ENCODE measurements at places on chromosomes 4 and X.

GRCh38 chr4:121749225-121749624 is 15.7 kb downstream of the SMIM43 start:
- H3K36me3 ChIP-seq = no peaks in the 10 kb centered on the region
- no peak for DNase-seq
- no peak overlapping the region for H3K27ac ChIP-seq
- no peaks in the 10 kb centered on the region for H3K27me3 ChIP-seq

GRCh38 chr4:85808864-85809263 is 333.9 kb downstream of the ARHGAP24 start:
- no peaks in the 10 kb centered on the region for H3K4me1 ChIP-seq
- no peak for DNase-seq
- no peak overlapping the region for H3K4me3 ChIP-seq

- H3K4me3 ChIP-seq = no peak overlapping the region
- DNase-seq = no peak
- H3K4me1 ChIP-seq = no peaks in the 10 kb centered on the region
- H3K27ac ChIP-seq = no peak overlapping the region
- H3K36me3 ChIP-seq = no peaks in the 10 kb centered on the region
- peaks cover 40% of the 10 kb centered on the region for H3K27me3 ChIP-seq
Measured at GRCh38 chrX:39614680-39614998, 483.1 kb downstream of the BCOR start.

DNA sequence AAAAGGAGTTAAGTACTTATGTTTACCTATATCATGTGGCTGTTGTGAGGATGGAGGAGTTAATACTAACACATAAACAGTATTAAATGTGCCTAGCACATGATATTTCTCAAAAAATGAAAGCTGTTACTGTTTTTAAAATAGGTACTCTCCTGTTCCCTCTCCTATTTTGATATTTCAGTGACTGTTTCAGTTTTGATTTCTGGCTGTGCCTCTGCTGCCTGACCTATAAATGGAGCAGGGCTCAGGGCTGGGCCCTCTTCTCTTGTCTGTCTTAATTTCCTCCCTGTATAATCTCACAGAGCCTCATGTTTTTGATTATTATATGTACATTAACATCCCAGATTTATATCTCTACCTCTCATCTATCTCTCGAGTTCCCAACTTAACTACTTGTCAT is 93.3 kb downstream of the UGT8 start:
- H3K27ac ChIP-seq = no peak overlapping the region
- no peak overlapping the region for H3K4me3 ChIP-seq
- H3K27me3 ChIP-seq = no peaks in the 10 kb centered on the region
- no peak for DNase-seq
- no peaks in the 10 kb centered on the region for H3K4me1 ChIP-seq

DNA sequence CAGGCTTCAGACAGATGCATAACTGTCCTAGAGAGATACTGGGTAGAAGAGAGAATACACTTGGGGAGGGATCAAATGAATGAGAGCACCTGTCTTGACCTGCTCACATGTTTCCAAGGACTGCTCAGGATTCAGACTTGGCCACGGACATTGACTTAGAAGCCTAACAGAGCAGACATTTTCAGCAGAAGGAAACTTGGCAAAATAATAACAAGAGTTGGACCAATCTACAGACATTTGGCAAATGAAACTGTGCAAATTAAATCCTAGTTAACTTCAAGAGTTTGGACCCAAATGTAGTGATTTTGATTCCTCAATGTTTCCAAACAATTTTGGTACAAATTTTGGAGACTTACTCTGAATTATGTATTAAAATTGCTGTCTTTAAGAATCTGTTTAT is 223.9 kb downstream of the CAMK2D start:
- peaks cover 18% of the 10 kb centered on the region for H3K4me1 ChIP-seq
- no peak for DNase-seq
- peaks cover 9% of the 10 kb centered on the region for H3K36me3 ChIP-seq
- H3K27me3 ChIP-seq = no peaks in the 10 kb centered on the region

DNA sequence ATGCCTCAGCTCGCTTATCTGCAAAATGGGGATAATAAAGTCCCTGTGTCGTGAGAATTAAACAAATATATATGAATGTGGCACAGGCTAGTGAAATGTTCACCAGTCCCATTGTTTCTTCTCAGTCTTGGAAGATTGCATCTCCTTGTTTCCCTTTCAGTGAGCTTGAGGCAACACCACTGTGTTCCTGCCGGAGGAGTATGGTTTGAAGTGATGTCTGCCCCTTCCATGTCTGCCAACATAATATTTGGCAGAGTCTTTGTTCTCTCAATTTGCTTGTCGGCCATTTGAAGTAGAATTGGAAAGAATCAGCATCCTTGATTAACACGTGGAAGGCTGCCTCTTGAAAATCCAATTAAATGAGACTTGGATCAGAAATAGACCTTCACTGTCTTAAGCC is 1088.5 kb upstream of the INTU start:
- H3K36me3 ChIP-seq = no peaks in the 10 kb centered on the region
- H3K4me3 ChIP-seq = no peak overlapping the region
- H3K27me3 ChIP-seq = no peaks in the 10 kb centered on the region
- DNase-seq = no peak

GRCh38 chr4:47383829-47384427 is 79.6 kb downstream of the COMMD8 start:
- no peak overlapping the region for H3K27ac ChIP-seq
- no peaks in the 10 kb centered on the region for H3K27me3 ChIP-seq
- DNase-seq = peak; percentile 43
- H3K4me3 ChIP-seq = peak overlapping the region; percentile 38

DNA sequence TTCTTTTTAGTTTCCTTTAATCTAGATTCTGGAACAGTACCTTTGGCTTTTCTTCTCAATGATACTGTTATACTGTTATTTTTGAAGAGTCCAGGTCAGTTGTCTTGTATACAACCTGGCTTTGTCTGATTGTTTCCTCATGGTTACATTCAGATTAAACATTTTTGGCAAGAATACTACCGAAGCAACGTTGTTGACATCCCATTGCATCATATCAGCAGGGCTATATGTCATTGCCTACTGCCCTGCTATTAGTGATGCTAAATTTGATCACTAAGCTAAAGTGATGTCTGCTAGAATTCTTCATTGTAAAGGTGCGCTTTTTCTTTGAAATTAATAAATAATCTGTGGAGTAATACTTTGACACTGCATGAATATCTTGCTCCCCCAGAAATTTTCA is 5.8 kb upstream of the ATP1B4 start:
- no peaks in the 10 kb centered on the region for H3K36me3 ChIP-seq
- H3K4me3 ChIP-seq = no peak overlapping the region
- peaks cover 4% of the 10 kb centered on the region for H3K27me3 ChIP-seq

GRCh38 chr4:123469245-123469644 is 72.7 kb downstream of the SPRY1 start:
- H3K4me3 ChIP-seq = no peak overlapping the region
- no peaks in the 10 kb centered on the region for H3K36me3 ChIP-seq
- DNase-seq = no peak

DNA sequence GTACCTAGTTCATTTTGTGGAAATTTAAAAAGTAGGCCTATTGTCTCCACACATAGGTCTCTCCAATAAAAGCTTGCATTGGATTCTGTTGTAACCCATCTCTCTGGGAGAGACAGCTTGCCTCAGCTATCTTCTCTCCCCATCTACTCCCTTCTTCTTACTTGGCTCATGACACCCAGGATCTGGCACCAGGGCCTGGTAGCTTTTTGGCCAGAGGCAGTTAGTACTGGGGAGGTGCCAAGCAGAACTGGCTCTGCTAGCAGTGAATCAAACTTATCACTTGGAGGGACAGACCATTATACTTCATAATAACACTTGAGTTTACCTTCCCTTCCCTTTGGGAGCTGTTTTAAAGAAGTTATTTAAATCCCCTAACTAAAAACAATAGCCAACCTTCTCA is 31.8 kb downstream of the PLAC1 start:
- H3K36me3 ChIP-seq = no peaks in the 10 kb centered on the region
- peak; percentile 27 for DNase-seq

- H3K4me3 ChIP-seq = no peak overlapping the region
- H3K27me3 ChIP-seq = no peaks in the 10 kb centered on the region
- H3K36me3 ChIP-seq = peaks cover 32% of the 10 kb centered on the region
Measured at GRCh38 chr4:8402640-8403039, 37.9 kb downstream of the ACOX3 start.

DNA sequence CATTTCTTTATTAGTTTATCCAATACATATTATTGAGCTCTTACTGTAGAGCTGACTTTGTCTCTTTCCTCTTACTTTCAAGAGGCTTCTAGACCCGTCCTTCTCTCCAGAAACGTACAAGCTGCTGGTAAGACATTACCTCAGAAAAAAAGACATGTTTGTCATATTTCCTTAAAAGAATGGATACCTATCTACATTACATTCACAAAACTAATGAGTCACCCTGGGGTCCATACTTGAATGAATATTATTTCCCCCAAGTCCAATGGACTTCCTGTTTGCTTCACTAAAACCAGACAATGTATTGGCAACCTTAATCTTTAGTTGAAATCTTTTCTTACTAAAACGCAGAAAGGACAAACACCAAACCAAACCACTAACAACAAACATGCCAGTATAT is 176.5 kb upstream of the CLNK start:
- no peak overlapping the region for H3K27ac ChIP-seq
- H3K27me3 ChIP-seq = no peaks in the 10 kb centered on the region
- H3K36me3 ChIP-seq = no peaks in the 10 kb centered on the region
- no peak overlapping the region for H3K4me3 ChIP-seq
- no peak for DNase-seq
- H3K4me1 ChIP-seq = no peaks in the 10 kb centered on the region

GRCh38 chr4:66157594-66157993 is 487.3 kb upstream of the EPHA5 start:
- no peaks in the 10 kb centered on the region for H3K36me3 ChIP-seq
- no peak overlapping the region for H3K4me3 ChIP-seq
- no peaks in the 10 kb centered on the region for H3K4me1 ChIP-seq
- no peak overlapping the region for H3K27ac ChIP-seq

DNA sequence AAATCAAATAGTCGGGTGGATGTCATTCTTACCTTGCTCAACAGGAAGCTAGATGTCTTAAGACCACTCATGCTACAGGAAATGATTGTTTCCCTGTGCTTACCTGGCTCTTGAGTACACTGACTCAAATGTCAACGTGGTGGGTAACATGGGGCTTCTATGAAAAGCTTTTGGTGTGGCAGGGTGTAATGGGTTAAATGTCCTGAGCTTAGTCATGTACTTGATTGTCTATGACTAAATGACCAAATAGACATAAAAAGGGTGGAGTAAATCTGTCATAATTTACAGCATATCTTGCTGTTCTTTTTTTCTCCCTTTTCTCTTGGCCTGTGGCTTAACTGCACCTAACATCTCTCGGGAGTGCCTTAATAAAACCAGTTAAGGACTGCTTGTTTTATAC is 44.9 kb downstream of the CCNG2 start:
- no peak overlapping the region for H3K4me3 ChIP-seq
- no peaks in the 10 kb centered on the region for H3K4me1 ChIP-seq
- no peak for DNase-seq
- H3K27ac ChIP-seq = no peak overlapping the region

DNA sequence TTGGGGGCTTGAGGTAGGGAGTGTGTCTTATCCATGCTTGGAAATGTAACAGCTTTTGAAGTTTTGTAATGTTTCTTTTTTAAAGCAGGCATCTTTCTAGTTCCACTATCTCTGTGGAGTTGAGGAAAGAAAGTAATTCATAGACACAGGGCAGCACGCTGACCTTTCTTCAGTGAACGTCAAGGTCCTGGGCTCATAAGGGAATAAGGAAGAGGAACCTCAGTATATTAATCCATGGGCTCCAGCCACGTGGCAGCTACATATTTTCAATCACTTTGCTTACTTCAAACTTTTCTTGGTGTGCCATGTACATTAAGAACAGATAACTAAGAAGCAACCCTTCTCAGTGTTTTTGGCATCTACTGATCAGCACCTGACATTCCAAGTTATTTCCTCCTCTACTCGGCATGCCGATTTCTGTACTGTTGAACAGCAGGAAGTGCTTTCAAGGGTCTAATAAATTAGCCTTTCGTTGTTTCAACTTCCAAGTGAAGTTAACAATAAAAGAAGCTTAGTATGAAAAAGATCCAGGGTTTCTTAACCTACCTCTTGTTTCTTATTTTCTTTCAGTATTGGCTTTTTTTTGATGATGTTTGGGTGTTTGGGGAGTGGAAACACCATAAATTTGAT is 88.2 kb downstream of the SORBS2 start:
- no peaks in the 10 kb centered on the region for H3K27me3 ChIP-seq
- peaks cover 6% of the 10 kb centered on the region for H3K4me1 ChIP-seq
- no peaks in the 10 kb centered on the region for H3K36me3 ChIP-seq
- H3K4me3 ChIP-seq = no peak overlapping the region

GRCh38 chr4:5033281-5033841 is 14.1 kb upstream of the CYTL1 start:
- H3K4me3 ChIP-seq = no peak overlapping the region
- peaks cover 17% of the 10 kb centered on the region for H3K4me1 ChIP-seq
- no peak for DNase-seq
- no peak overlapping the region for H3K27ac ChIP-seq

DNA sequence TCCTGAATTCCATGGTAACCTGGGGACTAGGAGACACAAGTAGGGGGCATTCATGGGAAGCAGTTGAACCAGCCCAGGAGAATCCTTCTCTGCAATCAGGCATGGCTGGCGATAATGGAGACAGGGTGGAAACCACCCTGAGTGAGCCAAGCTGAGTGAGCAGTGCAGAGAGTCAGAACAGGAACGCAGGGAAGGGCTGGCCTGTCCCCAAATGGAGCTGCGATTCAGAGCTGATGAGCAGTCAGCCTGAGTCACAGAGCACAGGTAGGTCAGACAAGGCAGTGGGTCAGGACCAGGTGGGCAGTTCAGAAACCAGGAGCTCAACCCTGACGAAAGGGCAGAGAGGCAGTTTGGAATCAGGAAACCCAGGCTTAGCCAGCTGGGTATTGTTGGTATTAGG is 129.0 kb downstream of the BTC start:
- no peak for DNase-seq
- no peaks in the 10 kb centered on the region for H3K4me1 ChIP-seq
- no peak overlapping the region for H3K4me3 ChIP-seq
- no peak overlapping the region for H3K27ac ChIP-seq
- H3K27me3 ChIP-seq = peaks cover 4% of the 10 kb centered on the region

DNA sequence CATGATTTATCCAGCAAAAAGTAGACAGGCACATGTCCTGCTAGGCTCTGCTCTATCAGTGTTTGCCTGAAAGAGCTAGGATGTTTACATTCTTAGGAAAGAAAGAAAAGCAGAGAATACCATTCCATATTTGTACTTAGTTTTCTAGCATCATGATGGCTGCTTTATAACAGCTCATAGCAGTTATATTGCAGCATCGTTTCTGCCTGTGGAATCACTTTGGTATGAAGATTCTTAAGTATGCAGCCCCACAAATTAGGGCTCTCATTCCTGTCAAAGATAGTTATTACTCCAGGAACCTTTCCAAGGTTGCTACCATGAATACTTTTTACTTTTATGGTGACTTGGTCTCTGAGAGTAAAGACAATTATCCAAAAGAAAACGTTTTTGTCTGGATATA is 119.0 kb upstream of the MYOZ2 start:
- H3K36me3 ChIP-seq = peaks cover 4% of the 10 kb centered on the region
- H3K27ac ChIP-seq = peak overlapping the region; percentile 17
- H3K4me3 ChIP-seq = no peak overlapping the region
- H3K27me3 ChIP-seq = no peaks in the 10 kb centered on the region
- no peak for DNase-seq
- no peaks in the 10 kb centered on the region for H3K4me1 ChIP-seq

GRCh38 chr4:156255230-156256007 is 301.8 kb upstream of the CTSO start:
- no peak overlapping the region for H3K4me3 ChIP-seq
- no peaks in the 10 kb centered on the region for H3K4me1 ChIP-seq
- H3K27me3 ChIP-seq = peaks cover 4% of the 10 kb centered on the region
- no peaks in the 10 kb centered on the region for H3K36me3 ChIP-seq
- DNase-seq = no peak
